ENCODE measurements at places on chromosomes 7 and 10.

GRCh38 chr7:82740246-82740848 lies 296.8 kb upstream of the CACNA2D1 start:
- DNase-seq: peak; percentile 12

DNA sequence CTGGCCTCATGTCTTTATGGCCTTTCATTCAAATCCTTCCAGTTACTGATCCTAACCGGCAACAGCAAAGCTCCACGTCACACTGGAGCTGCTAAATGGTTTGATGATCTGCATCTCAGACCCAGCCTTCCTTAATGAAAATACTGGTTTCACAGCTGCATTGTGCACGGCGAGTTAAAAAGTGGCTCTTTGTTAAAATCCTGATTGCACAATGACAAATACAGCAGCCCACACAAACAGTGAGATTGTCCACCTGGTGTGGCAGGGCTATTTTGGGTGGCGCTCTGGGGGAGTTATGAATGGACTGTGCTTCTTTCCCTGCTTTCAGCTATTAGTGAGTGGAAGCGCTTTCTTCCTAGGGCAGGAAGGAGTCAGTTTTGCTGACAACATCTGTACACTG lies 63.4 kb upstream of the C1QL3 start:
- DNase-seq: no peak

- DNase-seq: no peak
Observed at GRCh38 chr10:128540781-128541761, 414.8 kb upstream of the MKI67 start.

GRCh38 chr10:61608255-61609033 lies 54.3 kb upstream of the CABCOCO1 start:
- peak; percentile 1 for DNase-seq
